Iris pigment epithelial cell (primary cell): ENCODE measurements at places on chromosomes 5 and 9.

- DNase-seq = peak; percentile 48
Measured at GRCh38 chr9:75200892-75201470, 112.7 kb downstream of the OSTF1 start.

- DNase-seq = peak; percentile 40
Measured at GRCh38 chr5:56212130-56212879, 20.8 kb downstream of the ANKRD55 start.

DNA sequence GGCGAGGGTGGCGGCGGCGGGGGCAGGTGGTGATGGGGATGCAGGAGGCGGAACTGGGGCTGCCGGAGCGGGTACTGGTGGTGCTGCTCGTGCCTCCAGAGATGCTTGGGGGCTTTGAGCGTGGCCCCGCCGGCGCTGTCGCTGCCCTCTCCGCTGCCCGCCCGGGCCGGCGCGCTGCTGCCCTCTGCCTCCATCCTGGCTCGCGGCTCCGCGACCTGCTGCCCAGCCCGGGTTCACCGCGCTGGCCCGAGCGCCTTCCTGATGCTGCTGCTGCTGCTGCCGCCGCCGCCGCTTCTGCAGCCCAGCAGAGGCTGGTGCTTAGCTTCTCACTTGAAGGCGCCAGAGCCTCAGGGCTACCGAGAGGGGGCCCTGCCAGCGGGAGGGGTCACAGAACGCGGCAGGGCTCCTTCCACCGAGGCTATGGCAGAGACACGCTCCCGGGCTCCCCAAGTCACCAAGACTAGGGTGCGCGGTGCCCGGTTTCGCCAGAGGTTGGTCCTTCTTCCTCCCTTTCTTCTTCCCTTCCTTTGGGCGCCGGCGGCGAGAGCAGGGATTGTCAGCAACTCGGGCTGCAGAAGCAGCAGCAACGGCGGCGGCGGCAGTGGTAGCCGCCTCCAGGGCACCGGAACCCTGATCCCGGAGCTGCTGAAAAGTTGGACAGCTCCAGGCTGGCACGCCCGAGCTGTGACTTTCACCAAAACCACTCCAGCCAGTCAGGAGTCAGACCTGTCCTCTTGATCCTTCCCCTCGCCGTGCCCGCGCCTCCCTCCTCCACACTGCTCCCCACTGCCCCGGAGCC is at the start of gene PDE4D:
Gene PDE4D (minus strand): TSS at position 298 of the 799 bp plus-strand sequence.
- DNase-seq = peak; percentile 63

- no peak for DNase-seq
Measured at GRCh38 chr9:72596451-72597180, 75.2 kb downstream of the TMC1 start.

DNA sequence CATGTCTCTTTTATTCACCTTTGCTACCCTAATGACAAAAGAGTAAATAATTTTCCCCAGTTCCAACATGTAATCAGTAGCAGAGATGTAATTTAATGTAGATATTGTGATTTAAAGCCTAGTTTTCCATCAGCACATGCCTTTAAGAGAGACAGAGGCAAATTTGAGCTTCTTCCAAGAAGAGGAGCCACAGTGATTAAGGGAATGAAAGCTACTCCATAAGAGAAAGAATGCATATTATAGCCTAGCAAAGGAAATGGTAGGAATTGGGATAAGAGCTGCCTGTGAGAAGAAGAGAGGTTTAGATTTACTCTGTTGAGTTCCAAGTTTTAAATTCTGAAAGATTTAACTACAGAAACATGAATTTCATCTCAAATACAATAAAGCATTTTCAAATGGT is 591.0 kb upstream of the DMAC1 start:
- DNase-seq = no peak

DNA sequence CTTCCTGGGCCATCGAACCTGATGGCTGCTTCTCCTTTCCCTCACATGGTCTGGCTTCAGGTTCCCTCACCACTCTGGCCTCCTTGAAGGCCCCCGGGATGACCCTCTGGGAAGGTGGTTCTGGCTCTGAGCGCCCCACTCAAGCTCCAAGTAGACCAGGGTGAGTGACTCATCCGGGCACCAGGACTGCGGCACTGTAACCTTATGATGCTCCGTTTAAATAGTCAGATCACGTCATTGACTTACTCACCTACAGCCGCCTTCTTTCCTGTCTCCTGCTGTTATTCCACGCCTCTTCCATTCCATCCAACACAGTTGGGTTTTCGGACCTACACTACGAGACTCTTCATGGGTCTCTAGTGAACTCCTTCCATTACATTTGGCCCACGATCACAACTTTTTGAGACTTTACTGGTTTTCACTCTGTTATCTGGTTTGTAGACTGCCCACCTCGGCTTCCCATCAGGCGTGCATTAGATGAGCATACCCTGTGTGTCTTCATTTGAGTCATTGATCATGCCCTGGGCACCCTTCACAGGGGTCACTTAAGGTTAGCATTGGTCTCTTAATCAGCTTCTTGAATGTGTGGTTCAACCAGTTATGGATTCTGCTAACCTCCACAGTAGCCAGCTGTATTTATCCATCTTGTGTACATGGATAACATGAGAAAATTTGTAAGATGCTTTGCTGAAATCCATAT is 138.8 kb upstream of the LMX1B start:
- peak; percentile 87 for DNase-seq

GRCh38 chr5:485113-485945 is 38.9 kb downstream of the SLC9A3 start:
- DNase-seq = no peak

DNA sequence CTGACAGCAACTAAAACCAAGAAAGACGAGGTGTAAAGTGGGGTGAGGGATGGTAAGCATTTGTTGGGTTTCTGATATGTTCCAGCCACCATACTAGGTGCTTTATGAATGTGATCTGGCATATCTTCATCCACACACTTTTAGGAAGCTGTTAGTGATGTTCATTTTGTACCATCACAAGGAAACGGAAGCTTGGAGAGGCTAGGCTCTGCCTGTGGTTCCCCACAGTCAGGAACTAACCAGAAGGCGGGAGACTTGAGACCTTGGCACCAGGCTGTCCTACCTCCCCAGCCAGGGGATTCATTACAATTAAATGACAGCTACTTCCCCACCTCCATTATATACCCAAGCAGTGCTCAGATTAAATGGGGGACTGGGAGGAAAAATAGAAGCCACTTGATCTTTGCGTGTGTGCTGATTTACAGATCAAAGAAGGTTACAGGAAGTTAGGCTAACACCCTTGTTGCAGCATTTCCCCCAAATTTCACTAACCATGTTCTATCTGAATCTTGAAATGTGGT is 43.0 kb downstream of the SFXN1 start:
- DNase-seq = no peak

DNA sequence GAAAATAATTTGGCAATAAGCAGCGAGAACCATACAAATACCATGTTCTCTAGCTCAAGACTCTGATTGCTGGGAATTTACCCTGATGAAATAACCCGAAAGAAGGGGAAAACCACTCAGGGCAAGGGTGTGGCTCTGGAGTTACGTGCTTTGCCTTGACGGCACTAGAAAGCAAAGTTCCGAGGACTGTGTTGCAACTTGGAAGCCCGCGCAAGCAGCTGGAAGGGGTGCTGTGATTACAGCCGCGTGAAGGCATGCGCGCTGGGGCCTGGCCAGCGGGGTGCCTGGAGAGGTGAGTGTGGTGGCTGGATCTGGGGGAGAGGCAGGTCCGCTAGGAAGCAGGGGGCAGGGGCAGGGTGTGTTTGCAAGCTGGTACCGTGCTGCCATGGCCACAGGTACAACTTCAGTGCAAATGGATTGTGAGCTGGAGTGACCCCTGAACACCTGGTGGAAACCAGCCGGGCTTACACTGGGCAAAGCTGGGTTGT is 52.6 kb upstream of the CNOT6 start:
- peak; percentile 17 for DNase-seq

DNA sequence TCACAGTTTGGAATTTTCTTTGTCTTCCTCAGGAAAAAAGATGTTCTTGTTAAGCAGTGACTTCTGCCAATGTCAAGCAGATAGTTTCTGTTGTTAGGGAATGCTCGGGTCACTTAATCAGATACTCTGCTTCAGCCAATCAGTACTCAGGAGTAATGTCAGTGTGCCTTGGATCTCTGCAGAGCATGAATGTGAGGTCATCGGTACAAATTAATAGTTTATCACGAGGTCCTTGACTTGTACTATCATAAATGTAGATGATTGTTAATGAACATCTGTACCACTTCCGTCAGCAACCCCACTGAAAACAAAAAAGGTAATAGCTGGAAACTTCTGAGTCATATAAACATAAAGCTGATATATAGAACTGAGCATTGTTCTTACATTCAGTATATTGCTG is 73.6 kb downstream of the FBXL7 start:
- no peak for DNase-seq
